ENCODE measurements at places on chromosomes 6 and 20.

DNA sequence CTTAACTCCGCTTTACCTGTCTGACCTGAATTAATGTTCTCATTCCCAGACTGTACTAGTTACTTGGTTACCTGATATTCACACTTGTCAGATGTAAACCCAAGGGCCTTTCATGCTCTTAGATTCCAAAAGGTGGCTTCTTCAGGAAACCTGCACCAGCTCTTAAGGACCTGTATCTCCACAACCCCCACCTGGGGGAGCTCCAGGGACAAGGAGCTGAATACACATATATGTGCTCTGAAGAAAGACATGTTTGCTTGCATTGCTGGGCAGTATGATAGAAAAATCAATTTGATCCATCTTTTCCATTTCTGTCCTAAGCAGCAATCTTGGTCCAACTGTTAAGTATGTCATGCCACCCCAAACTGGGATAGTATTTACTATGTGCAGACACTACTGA, 64.8 kb upstream of the POU3F2 start:
- DNase-seq, result no peak

- DNase-seq, result no peak
These were observed 43.6 kb downstream of the NCOA7 start for GRCh38 chr6:125834348-125834747.

- DNase-seq, result no peak
These were observed 104.8 kb downstream of the FLRT3 start for GRCh38 chr20:14232650-14233049.

DNA sequence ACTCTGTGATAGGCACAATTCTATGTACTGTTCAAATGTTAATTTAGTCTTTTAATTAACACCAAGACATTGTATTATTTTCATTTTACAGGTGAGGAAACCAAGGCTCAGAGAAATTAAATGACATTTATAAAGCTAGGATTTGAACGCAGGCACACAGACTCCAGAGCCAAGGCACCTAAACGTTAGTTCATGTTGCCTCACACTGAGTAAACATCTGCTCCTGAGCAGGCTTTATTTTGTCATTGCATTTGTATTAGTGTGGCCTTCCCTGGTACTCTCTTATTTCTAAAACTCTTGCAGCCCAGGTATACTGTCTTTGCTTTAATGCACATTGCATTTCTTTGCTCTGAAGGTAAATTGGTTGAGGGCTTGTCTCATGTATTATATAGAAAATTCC, 263.1 kb upstream of the FLRT3 start:
- no peak for DNase-seq

GRCh38 chr20:44001667-44002596, 87.3 kb downstream of the TOX2 start:
- DNase-seq, result no peak
